ENCODE measurements at places on chromosomes 5 and 9.

- DNase-seq, result no peak
These were observed 206.2 kb upstream of the EFNA5 start for GRCh38 chr5:107876906-107877305.

DNA sequence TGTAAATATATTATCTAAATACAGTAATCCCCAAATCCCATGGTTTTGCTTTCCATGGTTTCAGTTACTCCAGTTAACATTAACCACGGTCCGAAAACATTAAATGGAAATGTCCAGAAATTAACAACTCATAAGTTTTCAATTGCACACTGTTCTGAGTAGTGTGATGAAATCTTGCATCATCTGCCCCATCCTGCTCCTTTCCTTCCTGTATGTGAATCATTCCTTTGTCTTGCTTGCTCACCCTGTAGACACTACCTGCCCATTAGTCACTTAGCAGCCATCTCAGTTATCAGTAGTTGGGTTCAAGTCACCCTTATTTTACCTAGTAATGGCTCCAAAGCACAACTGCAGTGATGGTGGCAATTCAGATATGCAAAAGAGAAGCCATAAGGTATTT, 1568.5 kb upstream of the WWC1 start:
- no peak for DNase-seq

DNA sequence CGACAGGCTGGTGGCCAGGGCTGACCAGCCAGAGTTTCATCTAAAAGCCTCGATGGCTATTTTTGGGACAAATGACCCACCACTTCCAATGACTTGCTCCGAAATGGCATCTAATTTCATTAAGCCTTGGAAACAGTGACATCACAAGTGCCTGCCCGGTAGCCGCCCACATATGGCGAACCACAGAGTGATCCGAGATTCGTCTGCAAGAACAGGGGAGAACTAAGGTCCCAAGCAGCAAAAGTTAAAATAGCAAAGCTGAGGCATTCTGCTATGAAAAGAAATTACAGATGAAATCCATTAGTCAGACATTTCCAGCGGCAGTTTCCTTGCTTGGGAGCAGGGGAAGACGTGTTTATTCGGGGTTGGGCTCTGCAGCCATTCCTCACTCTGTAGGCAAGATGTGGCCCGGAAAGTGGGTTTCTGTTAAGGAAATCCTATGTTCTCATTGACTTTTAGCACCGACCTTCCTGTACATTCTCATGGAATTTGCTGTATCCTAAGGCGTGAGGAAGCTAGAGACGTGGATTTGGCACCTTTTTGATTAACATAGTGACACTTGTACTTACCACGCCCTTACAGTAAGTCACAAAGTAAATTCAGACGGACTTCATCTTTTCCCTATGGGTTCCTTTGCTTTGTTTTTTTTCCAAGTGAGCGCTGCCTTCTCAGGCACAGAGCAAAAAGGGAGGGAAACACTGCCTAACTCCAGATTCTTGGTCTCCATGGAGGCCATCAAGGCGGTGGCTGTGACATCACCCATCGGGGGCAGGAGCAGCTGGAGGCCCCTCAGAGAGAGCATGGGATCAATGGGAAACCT, 45.1 kb downstream of the ERGIC1 start:
- DNase-seq, result no peak

- DNase-seq, result no peak
These were observed 11.2 kb downstream of the CCNI2 start for GRCh38 chr5:132758451-132758850.

DNA sequence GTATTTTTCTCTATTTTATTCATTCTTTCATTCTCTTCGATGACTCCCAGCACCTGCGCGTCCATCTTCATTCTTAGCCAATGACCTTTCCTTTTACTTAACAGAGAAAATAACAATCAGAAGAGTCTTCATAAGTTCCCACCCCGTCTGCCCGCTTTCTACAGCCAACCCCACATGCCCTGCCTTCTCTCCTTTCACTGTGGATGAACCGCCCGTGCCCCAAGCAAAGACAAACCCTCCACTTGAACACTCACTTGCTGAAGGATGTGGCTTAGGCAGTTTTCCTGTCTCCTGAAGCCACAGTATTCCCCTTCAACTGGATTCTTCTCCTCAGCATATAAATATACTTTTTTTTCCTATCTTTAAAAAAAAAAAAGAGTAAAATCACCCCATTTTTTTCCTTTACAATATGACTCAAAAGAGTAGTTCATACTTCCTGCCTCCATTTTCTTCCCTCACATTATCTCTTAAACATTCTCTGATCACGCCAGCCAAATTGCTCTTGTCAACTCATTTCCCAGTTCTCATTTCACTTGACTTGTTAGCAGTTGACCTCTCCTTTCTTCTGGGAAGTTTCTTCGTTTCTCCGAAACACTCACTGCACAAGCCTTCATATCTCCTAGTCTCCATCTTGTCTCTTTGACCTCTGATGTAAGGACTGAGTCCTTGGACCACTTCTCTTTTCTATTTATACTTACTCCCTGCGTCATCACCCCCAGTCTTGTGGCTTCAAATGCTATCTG, 11.1 kb downstream of the NIPSNAP3B start:
- no peak for DNase-seq

DNA sequence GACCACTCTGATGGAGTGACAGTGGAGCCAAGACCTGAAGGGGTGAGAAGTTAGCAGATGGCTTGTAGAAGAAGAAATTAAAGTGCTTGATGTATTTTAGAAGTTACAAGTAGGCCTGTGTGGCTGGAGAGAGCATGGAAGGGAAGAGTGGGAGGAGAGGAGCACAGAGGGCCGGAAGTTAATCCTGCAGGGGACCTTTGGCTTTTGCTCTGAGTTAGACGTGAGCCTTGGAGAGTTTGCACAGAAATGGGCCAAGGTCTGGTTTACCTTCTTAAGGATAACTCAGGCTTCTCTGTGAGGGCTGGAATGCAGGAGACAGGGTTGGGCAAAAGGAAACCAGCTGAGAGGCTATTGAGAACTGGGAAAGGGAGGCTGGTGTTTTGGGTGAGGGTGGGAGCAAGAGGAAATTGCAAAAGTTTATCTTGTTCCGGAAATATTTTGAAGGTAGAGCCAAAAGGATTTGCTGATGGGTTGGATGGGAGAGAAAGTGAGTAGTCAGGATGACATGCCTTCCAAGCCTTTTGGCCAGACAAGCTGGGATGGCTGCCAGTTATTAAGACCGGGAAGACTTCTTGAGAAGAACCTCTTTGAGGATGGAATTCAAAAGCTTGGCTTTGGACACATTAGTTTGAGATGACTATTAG, 17.5 kb upstream of the F2RL1 start:
- DNase-seq, result no peak

- no peak for DNase-seq
These were observed 65.5 kb upstream of the POU4F3 start for GRCh38 chr5:146273109-146273508.

GRCh38 chr5:9165546-9165945, 380.3 kb downstream of the SEMA5A start:
- no peak for DNase-seq

- no peak for DNase-seq
These were observed 19.4 kb downstream of the CWC27 start for GRCh38 chr5:64788156-64788555.

DNA sequence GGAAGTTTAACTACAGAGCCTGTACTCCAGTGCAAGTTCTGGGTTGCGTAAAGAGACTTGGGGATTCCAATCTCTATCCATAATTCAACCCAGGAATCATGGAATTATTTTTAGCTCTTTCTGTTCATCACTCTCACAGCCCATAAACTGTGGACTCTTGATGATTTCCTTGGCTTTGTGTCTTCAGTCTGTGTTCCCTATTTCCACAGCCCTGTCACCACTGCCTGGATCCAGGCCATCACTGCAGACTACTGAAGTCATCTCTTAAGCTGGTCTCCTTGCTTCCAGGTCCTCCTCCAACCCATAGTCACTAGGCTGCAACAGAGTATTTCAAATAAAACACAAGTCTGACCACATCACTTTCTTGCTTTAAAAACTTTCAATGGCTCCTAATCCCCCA, 211.7 kb downstream of the PLK2 start:
- DNase-seq, result no peak

- DNase-seq, result no peak
These were observed 406.9 kb upstream of the NMUR2 start for GRCh38 chr5:152811988-152812387.

GRCh38 chr9:132197315-132197714, 35.5 kb downstream of the NTNG2 start:
- no peak for DNase-seq

- no peak for DNase-seq
These were observed 9.8 kb downstream of the NHP2 start for GRCh38 chr5:178143901-178144300.

DNA sequence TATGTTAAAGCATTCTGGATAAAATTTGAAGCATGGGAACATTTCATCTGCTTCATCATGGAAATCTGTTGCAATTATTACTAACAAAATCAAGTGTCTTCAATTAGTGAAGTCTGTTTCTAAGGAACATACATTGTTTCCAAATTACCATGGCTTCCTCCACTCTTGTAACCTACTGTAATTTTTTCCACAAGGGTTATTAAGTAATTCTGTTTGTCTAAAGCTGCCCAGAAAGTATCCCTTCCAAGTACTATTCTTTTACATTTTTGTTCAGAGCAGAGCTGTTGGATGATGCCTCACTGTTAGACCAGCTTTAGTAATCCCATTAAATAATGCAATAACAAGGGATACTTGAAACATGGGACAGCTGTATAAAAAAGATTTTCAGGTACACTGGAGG, 483.5 kb upstream of the CD180 start:
- DNase-seq, result no peak

DNA sequence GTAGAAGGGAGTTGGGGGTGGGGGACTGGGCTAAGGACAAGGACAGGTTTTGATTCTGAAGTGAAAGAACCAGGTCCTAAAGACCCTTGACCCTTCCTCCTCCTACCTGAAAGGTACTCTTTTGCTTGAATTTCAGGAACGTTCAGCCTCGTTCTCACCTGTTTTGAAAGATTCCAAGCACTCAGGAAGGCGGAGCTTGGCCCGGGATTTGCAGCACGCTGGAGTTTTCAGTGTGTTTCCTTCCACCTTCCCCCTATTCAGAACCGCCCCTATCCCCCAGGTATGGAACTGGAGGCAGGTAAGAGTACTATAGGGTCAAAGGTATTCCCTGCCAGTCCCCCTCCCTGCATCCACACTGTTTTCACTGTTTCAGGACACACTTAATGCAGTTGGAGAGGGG, 7.1 kb downstream of the EGR1 start:
- DNase-seq, result no peak

DNA sequence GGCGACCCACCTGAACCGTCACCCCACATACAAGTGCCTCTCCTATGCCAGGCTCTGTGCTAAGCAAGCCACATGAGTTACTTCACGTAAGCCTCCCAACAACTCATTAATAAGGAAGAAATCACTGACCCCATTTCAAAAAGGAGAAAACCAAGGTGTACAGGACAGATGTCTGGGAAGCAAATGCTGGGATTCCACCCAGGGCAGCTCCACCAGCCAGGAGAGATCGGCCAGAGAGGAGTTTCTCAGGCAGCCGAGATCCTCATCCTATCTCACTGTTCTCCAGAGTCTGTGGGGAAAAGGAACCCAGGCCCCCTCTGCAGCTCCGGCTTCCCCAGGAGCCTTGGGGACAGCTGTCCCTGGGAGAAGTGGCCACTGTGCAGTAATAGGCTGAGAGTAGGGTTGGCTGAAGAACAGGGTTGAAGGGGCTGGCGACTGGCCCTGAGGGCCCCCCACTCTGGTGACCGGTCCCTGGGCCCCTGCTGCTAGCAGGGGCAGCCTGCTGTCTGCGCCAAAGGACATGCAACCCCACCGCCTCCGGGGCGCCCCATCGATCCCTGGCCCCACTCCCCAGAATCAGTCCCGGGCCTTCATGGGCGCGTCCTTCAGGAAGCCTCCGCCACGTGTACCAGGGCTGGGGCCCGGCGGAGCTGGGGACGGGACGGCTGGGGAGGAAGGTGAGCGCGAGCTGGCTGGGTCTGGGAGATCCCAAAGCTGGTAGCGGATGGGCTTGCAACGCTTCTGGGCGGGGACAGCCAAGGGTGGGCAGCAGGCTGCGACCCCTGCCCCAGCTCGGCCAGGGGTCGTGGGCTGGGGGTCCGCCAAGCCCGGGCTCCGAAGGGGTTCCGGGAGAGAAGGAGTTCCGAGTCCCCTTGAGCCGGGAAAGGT, 44.1 kb upstream of the STXBP1 start:
- peak; percentile 58 for DNase-seq
